Foreskin keratinocyte (primary cell): ENCODE measurements at places on chromosomes 12 and 14. TPM values are rescaled to one million over a fixed set of nuclear protein-coding genes. Genes with fewer than 3 reads are reported as not detected.

Gene KRT78
- 0.32 and 0.58 TPM in 2 replicates for total RNA-seq

Gene NOS1
- 1.8 and 11.2 TPM in 2 replicates for total RNA-seq

Gene LGR5
- not detected in 2 replicates for total RNA-seq

Gene SENP1
- 18.3 and 20.8 TPM in 2 replicates for total RNA-seq

Gene DENND5B
- 5.4 and 5.5 TPM in 2 replicates for total RNA-seq

Gene PTPN6
- total RNA-seq = 22.5 and 23.2 TPM in 2 replicates

Gene CCNT1
- total RNA-seq = 23.8 and 25.5 TPM in 2 replicates

Gene PLCZ1
- total RNA-seq = not detected in 2 replicates
